ENCODE measurements at places on chromosomes 7 and 10. TPM values are rescaled to one million over a fixed set of nuclear protein-coding genes. Genes with fewer than 3 reads are reported as not detected.

IFIT1B gene
- total RNA-seq: not detected

- DNase-seq: no peak
These were observed 820.6 kb downstream of the LRMDA start for GRCh38 chr10:76251841-76252671.

- DNase-seq: no peak
These were observed 85.8 kb upstream of the CUX1 start for GRCh38 chr7:101731502-101732084.

ENKUR gene
- total RNA-seq: not detected

DNA sequence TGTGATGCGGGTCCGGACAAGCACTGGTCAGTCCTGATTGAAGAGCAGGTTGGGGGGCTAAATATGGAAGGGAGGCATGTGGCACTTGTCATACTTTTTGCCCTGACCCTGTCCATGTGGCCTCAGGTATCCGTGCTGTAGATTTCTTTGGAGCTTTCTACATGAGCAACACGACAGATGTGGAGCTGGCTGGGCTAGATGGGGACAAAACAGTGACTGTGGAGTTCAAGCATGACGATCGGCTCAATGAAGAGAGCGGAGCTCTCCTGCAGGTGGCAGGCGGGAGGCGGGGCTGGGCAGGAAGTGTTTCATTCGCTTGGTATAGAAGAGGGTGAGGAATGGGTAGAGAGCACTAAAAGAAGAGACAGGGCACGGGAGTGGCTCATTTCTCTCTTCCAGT, 13.0 kb upstream of the CHCHD1 start:
- DNase-seq: no peak

DNA sequence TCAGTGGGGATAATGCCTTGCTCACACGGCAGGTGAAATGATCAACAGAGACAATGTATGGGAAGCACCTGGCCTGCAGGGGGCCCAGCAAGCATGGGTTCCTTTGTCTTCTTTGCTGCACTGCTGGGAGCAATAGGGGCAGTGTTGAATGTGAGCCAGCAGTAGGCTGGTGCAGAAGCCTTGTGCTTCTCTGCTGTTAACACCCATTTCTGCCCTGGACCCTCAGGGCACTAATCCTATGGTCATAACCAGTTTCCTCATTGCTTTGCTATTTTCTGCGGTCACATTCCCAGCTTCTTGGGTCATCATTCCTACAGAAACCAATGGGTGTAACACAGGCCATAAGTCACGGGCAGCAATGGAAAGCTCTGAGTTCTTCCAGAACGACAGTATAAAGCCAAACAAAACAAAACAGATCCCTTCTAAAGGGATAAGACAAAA, 10.9 kb upstream of the LGI1 start:
- DNase-seq: no peak

GRCh38 chr7:127588697-127589482, 679 bp downstream of the ARF5 start:
- no peak for DNase-seq

- peak; percentile 49 for DNase-seq
These were observed 110.3 kb downstream of the TRRAP start for GRCh38 chr7:98988641-98989040.

DNA sequence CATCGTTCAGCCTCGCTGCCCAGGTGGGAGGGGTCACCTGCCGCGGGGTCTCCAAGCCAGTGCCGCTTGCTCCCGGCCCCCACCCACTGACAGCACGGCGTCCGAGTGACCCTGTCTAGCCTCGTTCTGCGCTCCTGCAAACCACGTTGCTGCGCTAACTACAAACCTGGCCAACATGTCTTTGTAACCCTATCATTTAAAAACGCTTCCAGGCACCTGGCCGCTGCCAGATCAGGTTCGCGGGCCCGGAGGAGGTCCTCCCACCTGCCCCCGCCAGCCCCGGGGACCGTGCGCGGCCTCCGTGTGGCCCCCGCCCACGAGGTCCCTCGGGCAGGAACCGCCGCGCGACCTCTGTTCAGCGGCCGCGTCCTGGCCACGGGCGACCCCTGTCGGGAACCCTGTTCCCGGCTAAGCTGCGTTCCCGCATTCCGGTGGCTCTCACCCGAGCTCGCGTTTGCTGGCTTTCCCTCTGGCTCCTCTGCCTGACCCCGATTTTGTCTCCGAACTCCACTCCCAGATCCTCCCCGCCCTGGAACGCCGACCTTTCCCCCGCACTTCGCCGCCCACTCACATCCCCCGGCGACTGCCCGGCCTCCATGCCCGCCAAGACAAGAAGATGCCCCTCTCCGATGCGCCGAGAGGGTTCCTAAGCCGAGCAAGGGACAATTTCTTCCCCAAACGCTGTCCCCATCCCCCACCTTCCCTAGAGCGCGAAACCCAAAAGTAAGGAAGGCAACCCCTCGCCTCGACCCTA, 2.4 kb downstream of the SFMBT2 start:
- peak; percentile 93 for DNase-seq

DNA sequence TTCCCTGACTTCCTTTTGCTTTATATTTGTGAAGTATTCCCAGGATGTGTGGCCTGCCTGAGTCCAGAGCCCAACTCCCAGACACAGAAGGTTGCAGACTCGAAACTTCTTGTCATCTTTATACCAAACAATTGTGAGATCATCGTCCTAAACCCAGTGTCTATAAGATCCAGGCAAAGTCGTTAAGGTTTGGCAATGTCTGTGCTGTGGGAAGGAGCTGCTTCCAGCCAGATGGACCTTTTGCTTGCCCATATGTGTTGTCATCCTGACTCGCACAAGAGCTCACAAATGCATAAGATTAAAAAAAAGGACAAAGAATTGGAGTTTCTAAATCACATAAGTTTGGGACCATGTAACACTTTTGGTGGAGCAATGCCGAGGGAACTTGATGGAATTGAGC, 37.0 kb downstream of the WNT2 start:
- DNase-seq: no peak

WAC gene
- 107 TPM for total RNA-seq

LBX1 gene
- 0.10 TPM for total RNA-seq

PPP1R9A gene
- total RNA-seq: 13.8 TPM

All from mesenteric fat pad (tissue), 1 donor.